ENCODE measurements at places on chromosomes 1 and 21.

DNA sequence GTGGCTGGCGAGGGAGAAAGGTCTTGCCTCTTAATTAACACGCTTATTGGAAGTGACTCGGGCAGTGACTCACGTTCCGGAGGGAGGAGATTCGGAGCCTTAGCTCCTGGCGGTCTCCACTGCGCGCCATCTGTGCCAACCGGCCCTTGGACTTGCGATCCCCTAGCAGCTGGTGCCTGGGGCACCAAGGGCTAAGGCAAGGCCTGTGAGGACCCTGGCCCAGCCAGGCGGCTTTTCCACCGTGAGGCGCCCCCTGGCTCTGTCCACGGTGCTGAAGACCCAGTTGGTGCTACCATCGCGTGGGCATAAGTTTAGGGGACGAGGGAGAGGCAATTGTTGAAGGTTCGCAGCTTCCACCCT is 1.3 kb upstream of the SYT6 start:
- DNase-seq, result peak; percentile 23

DNA sequence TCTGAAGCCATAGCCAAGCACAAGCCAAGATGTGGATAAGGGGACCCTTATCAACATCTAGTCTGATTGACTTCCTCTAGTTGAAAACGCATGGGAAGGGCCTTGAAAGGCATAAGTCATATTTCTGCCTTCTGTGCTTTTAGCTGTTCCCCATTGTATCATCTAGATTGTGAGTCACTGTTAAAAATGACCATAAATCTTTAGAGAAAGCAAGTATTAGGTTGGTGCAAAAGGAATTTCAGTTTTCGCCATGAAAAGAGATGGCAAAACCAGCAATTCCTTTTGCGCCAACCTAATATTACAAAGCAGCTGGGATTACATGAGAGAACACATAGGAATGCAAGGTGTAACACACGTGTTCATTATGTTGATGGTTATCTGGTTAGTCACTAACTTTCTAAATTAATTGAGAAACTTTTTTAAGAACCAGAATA is 63.6 kb downstream of the CLIC6 start:
- DNase-seq, result peak; percentile 93

- peak; percentile 23 for DNase-seq
Measured at GRCh38 chr1:154170547-154171222, 15.8 kb upstream of the NUP210L start.

DNA sequence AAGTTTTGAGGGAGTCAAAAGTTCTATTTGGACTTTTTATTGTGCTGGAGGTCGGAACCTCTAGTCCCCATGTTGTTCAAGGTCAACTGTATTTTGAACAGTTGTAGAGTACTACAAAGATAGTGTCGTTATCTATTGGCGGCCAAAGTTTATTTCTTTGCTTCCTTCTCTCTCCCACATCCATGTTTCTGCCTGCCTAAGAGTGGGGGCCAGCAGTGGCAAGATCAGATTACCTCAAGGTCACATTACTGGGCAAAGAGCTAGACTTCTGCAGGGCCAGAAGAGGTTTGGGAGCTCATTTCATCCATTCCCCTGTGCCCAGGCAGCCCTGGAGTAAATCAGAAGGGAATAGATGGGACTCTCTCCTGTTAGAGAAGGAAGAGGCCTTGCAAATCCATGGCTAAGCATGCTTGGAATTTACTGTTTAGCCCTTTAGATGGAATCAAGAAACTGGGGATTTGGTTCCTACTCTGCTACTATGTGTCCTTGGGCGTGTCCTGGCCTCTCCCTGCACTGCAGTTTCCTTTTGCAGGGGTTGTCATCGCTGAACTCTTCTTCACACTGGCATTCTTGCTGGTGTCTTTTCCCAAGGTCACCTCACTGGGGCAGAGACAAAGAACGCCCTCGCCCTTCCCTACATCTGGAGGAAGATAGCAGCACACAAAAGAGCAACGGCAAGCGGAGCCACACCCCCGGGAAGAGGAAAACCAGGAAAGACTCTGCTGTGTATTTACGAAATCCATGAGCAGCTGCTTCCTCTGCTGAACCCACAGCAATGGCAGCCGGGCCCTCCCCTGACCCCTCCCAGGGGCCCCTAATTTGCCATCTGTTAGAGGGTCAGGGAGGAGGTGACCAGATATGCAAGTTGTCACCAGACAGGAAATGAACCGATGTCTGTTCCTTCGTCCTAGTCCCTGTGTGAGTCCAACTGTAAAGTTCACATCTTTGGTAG is 73.3 kb downstream of the PLPP3 start:
- DNase-seq, result no peak

DNA sequence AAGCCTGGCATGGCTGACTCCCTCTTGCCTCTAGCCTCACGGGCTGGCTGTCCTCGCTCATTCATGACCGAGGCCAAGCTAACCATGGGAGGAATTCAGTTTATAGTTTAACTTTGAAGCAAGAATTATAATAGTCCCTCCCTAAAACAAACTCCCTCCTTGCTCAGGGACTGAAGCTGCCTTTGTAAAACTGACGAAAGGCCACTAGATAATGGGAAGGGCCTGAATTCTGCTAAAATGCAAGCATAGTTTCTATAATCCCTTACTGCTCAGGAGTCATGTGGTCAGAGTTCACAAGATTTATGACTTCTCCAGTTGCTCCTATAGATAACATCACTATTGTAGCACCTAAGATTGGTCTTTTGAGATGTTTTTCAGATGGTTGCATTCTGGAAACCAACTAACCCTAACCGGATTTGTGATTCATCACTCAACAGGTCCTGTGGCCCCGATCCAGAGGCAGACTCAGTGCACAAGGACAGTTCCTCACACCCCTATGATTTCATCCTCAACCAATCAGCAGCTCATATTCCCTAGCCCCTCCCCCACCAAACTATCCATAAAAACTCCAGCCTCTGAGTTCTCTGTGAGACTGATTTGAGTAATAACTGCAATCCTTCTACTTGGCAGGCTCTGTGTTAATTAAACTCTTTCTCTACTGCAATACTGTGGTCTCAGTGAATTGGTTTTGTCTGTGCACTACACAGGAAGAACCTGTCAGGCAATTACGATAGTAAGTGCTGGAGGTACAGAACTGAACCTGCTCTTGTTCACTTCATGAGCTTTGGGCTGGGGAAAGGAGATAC is 26.4 kb downstream of the HHIPL2 start:
- peak; percentile 80 for DNase-seq

GRCh38 chr1:17633654-17634053 is 94.2 kb downstream of the ARHGEF10L start:
- peak; percentile 83 for DNase-seq

- no peak for DNase-seq
Measured at GRCh38 chr1:89590341-89591080, 42.4 kb upstream of the LRRC8C start.

DNA sequence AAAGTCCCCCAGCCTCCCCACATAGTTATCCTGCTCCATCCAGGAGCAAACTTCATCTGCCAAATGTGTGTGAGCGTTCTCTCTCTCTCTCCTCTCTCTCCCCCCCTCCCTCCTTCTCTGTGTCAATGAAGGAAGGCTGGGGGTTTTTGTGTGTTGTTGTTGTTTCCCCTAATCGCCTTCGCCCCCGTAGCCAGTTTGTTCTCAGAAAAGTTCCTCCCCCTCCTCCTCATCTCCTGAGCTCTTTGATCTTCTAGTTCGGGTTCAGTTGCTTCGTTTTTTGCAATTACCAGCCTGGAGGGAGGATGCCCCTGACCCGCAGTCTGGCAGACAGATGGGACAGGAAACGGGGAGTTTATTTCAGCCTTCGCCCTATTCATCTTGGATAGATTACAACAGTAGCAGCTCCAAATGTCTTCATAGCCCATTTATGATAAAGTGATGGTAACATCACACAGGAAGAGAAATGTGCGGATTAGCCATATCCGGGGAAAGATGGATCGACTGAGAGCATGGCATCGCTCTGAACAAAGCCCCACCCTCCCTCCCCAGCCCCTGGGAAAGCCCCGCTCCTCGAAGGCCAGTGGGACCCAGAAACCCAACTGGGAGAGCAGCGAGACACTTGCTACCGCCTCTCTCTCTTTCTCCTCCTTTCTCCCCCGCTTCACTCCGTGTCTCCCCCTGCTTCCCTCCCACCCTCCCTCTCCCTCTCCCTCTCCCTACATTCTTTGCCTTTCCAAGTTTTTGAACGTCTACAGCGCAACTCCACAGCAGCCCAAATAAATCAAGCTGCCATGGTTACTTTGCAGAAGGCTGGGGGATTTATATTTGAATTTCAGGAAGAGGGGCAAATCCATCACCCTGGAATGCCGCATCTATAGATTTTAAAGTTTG is 139.7 kb upstream of the ARHGEF16 start:
- no peak for DNase-seq

DNA sequence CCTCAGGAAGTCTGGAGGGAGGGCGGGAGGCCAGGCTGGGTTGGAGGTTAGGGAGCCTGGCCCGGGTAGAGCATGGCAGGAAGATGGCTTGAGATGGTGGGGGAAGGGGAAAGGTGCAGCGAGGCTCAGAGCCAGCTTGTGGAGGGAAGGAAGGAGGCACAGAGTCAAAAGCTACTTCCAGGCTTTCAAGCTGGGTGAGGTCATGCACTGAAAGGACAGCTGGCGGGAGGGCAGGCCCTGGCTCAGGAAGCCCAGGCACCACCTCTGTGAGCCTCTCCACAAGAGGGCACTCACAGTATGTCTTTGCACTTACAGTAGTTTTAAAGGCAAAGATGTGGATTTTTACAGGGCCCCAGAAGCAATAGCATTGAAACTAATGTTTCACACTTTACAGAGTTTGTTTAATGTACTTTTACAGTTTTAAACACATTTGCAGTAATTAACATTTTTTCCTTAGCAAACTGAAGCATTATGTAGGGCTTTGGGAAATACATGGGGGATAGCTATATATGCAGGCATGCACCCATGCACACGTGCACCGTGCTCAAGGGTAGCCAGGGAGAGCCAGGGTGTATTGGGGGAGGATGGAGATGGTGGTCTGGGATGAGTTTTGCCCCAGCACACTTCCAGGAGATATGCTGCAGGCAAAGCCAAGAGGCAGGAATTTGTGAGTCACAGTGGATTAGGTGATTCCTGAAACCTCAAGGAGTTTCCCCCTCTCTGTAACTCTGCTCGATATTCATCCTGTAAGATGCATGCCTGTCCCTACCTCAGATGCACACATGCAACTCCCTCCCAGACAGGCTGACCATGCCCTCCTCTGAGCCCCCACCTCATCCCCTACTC is 6.1 kb upstream of the ADAM15 start:
- DNase-seq, result peak; percentile 59

DNA sequence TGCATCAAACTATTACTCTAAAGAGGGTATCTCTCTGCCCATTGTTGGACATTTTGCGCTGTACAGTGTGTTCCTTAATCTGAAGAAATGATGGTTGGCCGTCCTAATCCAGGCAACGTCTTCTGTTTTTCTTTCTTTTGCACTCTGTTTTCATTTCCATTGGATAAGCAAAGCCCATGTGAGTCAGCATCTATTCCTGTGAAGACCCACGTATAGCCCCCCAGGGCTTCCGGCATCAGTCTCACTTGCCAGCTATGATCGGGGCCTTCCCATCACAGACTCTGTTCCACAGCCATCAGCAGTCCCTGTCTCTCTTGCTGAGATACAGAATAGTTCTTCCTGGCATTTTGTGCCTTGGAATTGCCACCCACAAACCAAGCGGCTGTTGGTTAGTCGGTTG is 29.2 kb upstream of the BRDT start:
- no peak for DNase-seq

DNA sequence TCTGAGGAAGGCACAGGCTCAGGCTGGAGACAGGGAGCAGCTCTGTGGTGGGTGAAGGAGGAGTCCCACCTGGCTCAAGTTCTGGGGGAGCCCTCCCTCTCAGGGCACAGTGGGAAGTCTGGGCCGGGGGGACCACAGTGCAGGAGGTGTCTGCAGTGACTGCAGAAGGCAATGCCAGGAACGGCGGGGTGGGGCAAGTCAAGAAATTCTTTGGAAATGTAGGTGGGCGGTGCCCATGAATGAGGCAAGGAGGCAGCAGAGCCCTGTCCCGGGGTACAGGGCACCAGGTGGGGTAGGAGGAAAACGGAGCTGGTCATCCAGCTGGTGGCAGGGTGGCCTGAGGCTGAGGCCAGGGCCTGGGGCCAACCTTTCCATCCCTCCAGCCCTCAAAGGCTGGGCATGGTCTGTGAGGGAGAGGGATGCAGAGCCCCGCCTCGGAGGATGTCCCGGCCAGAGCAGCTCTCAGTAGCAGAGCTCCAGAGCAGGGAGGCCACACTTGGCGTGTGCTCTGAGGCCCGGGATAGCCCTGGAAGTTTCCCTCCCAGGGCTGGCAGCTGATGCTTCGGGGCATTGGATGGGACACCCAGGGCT is 4.7 kb downstream of the TFF3 start:
- DNase-seq, result no peak

DNA sequence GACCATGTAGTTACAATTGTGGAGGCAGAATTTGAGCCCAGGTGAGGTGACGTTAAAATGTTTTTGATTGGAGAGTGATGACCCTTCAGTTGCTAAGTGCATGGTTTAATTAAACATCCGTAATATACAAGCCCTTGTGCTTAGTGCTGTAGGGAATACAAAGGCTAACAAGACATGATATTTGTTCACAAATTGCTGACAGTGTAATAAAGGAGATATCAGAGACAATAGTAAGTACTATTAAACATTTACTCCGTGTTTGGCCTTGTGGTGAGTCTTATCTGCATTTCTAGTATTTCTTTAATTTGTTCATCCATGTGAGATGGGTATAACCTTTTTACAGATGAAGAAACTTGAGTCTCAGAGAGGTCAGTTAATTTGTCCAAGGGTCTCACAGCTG is 37.9 kb downstream of the RLF start:
- no peak for DNase-seq

DNA sequence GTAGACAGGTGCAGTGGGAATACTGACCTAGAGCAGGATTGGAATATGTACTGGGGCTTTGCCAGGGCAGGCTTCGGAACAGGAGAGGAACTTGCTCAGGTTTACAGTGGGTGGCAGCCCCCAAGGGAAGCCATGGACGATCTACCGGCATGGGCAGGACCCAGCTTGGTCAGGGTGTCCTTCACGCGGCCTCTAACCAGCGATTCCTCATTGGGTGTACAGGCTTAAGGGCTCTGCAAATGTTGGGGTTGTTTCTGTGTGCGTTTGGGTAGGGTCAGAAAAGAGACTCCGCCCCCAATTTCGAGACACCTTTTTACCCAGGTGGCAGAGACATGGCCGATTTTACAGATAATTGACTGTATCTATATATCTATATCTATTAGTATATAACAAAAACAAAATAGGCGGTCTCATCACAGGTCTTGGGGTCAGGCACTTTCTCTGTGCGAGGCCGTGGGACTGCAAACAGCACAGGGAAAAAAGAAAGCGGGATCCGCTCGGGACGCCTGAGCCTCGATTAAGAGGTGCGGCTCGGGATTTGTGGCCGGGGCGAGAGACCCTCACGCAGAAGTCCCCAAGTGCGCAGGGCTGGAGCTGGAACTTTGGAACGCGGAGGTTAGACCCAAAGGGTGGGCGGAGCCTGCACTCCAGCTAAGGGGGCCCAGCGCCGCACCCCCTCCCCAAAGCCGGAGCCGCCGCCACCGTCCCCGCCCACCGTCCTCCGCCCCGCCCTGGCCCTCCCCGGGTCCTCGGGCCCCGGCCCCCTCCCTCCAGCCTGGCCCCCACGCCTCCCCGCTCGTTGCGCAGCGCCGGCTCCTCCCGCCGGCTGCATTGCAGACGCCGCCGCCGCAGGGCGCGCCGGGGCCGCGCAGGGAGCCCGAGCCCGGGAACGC is 67.5 kb upstream of the VAMP3 start:
- no peak for DNase-seq
